ENCODE measurements at places on chromosomes 12 and 14.
A peak's percentile ranks its signal among the peaks of the same experiment; 100 is the strongest.

DNA sequence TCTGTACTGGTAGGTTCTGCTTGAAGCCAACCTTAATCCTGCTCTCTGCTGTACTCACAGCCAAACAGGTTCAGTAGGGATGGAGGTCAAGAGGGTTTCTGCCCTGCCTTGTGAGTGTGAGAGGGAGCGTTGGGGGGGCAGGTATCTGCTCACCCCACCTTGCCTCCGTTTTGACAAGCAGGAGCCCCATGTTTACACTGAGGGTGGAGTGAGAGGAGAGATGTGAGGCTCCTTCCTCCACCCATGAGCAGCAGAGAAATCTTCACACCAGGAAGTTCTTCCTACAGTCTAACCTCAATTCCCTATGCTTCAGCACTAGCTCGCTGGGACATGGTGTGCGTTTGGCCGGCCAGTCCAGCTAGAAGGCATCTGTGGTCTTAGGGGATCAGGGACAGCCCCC, 4.2 kb downstream of the KRT80 start:
- no peak for DNase-seq

DNA sequence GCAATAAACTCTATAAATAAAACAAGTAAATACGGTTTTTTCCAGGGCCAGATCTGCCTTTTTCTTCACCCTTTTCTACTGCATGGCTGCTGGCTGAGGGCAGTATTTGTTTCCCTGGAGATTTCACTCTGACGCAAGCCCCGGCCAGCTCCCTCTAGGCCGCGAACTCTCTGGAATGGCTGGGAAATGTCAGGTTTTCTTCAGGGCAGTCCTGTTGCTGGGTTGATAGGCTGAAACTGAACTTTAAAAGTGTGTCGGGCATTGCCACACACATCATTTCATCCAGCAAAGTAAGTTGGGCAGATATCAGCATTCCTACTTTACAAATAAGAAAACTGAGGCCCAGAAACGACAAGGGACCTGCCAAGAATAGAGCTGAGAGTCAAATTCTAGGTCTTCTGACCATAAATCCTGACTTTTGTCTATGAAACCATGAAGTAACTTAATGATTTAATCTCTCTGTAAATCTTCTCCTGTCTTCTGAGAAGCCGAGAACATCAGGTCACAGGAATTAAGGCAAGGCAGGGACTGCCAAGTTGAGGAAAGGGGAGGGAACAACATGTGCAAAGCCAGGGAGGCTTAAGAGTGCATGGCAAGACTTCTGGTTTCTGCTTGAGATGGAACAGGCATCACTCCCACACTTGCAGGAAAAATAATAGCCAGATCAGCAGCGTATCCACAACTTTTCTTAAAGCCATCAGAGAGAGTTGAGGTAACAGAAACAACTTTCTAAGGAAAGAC, 205.0 kb upstream of the CCDC196 start:
- peak; percentile 79 for DNase-seq

DNA sequence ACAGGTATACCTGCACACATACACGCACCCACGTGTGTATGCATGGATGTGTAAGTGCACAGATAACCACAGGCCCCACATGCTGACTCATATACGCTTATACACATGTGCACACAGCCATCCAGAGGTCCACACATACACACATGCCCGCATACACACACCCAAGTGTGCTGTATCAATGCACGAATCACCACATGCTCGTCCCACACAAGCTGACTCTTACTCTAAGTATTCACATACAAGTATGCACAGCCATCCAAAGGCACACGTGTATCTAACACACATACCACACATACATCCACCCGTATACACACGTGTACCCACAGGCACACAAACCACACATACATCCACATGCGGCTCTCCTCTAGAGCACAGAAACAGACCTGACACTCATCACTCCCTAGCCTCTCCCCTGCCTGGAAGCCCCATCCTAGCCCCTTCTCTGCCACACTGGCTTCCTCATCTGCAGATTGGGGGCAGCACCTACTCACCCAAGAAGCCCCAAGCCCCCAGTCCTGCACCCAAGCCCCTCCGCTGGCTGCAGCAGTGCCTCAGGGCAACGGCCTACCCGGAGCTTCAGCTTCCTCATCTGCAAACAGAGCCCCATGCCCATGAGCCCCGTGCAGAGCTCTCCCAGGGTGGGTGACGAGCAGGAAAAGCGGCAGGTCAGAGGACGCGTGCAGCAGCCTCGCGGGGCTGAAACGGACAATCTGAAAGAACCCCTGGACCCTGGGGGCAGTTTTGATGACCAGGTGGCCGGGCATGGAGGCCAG, 105.4 kb downstream of the NCOR2 start:
- no peak for DNase-seq

DNA sequence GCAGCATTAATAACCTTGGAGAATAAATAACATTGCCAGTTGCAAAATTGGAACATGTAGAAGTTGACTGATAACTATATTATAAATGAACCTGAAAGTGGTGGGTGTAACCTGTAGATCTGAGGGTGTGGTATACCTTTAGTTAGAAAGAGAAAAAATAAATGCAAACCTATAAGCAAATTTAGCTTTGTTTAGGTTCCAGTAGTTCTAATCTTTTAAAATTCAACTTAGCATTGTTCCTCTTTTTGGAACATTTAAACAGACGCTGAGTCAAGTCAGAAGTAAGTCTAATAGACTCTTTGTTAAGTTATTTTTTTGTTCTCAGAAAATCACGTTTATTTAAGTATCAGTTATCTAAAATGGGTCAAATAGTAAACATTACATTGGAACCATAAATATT, 120.0 kb downstream of the DNAI7 start:
- DNase-seq = no peak

DNA sequence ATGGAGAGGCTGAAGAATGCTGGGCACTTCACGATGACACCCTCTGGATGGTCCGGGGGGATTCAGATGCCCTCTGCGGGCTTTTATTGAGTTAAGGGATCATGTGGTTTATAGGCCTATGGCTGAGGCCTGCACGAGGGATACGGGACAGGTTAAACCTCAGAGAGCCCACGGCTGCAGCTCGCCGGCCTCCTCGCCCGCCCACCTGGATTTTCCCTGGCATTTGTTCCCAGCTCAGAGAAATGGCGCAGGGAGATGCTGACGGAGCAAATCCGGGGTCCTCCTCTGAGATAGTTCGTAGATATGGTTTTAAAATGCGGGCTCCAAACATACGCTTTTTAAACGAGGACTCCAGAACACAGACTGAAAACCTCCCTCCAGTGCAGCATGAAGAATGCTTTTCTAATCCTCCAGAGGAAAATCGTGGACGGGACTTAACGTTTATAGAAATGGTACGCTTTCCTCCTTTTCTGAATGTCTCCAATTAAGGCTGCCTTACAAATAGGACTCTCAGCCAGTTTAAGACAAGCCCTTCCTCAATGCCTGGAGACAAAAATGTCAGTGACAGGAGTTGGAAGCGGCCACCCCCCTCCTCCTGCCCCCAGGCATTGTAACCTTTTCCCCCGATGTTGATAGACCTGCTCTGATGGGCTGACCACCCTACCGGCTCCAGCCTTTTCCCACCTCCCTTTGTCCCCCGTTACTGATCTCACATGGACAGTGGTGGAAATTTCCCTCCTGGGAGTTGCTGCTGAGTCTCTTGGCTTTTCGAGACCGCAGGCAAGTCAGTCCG, 16.6 kb downstream of the CCND2 start:
- DNase-seq = no peak

DNA sequence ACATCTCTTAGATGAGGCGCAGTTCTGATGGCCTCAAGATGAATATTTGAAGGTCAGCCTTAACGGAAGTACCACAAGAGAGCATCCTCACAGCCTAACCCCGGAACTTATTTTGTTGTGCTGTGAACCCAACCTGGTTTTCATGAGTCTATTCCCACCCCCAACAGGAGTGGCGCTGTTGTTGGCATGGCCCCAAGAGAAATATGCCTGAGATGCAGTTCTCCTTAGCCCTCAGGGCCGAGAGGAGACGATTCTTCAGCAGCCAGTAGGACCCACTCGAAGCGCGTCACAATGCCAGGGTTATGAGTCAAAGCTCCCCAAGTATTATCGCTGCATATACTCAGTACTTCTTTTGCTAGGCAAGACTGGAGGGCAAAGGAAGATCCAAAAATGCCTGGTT, 24.5 kb upstream of the BCL11B start:
- no peak for DNase-seq

- no peak for DNase-seq
Observed at GRCh38 chr12:87290505-87290904, 738.7 kb downstream of the C12orf50 start.

GRCh38 chr12:2735432-2735831, 59.3 kb upstream of the FKBP4 start:
- DNase-seq = no peak

DNA sequence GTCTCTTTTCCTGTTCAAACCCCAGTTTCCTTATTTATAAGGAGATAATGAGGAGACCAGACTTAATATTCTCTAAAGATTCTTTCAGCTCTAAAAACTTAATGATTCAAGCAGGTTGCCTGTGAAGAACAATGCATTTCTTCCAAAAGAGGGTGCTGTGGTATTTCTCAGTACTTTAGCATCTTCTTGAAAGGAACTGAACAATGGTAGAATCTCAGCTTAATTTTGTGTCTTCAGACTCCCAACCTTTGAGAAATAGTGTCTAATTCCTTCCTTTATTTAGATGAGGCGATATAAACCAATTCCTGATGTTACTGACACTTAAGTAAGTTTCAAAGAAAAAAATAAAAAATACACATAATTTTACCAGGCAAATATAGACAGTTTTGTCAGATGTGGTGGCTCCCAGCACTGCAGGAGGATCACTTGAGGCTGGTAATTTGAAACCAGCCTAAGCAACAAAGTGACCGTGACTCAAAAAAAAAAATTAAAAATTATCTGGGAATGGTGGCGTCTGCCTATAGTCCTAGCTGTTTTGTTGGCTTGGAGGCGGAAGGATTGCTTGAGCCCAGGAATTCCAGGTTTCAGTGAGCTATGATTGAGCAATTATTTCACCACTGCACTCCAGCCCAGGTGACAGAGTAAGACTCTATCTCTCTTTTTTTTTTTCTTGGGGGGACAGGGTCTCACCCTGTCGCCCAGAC, 76.9 kb upstream of the PSMA6 start:
- no peak for DNase-seq

DNA sequence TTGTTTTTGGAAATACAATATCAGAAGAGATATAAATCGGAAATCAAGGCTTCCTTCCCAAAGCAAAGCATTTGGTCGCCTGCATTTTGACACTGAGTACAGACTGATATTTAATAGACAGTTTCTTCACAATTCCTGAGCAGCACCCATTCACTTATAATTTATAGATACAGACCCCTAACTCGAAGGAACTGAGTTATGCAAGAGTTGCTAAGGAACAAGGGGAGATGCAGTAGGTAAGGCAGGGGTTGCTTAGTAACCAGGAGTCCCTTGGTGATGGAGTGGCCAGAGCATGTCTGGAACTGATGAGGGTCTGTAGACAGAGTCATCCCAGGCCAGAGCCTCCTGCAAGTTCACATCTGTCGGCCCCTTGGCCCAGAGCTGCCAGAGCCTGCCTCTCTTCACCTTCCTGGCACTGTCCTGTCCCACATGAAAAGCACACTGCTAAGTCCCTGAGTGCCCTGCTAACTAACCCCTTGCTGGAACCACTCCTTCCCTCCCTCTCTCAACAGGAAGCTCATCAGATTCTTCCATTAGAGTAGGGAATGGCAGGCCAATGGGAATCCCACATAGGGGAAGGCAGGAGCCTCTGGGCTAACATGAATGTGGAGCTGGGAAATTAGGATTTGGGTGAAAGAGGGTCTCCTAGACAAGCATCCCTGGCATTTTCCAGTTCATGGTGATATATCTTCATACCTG, 3.6 kb upstream of the DHRS2 start:
- DNase-seq = peak; percentile 52

- DNase-seq = no peak
Observed at GRCh38 chr12:538731-539539, 79.2 kb downstream of the B4GALNT3 start.

Measured in coronary artery (tissue), 2 donors.